Pulmonary artery endothelial cell (primary cell): ENCODE measurements at places on chromosomes 1 and 21.

GRCh38 chr1:214498021-214498420 is 53.4 kb downstream of the PTPN14 start:
- DNase-seq, result no peak

DNA sequence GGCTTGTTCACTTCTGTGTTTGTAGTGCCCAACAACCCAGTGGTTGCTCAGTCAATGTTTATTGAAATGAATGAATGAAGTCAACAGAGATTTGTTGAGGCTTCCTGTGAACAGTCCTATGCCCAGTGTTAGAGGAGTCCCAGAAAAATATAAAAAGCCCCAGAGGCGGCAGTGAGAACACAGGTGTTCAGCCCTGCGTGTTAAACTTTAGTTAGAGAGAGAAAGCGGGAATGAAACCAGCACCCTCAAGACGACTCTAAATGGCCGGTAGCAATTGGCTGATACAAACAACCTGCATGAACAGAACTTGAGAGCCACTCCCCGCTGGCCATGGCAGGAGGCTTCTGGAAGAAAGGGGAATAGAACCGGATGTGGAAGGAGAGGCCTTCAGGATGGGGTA is 22.6 kb downstream of the TMEM51 start:
- DNase-seq, result no peak

DNA sequence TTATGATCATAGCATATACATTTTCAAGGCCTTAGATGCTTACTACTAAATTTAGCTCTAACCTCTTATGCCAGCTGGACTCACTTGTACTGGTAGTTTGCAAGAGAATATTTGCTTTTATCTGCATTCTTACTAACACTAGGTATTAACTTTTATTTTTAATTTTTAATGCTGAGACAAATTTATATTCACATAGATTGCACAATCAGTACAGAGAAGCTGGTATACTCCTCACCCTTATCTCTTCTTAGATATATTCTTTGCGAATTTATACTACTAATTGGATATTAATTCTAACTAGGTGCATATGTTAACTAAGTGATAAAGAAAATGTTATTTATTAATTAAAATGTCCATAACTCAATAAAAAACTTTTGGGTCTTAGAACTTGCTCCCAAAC is 561.8 kb upstream of the PRMT6 start:
- no peak for DNase-seq

GRCh38 chr1:234477386-234478151 is 1.4 kb downstream of the TARBP1 start:
- no peak for DNase-seq

DNA sequence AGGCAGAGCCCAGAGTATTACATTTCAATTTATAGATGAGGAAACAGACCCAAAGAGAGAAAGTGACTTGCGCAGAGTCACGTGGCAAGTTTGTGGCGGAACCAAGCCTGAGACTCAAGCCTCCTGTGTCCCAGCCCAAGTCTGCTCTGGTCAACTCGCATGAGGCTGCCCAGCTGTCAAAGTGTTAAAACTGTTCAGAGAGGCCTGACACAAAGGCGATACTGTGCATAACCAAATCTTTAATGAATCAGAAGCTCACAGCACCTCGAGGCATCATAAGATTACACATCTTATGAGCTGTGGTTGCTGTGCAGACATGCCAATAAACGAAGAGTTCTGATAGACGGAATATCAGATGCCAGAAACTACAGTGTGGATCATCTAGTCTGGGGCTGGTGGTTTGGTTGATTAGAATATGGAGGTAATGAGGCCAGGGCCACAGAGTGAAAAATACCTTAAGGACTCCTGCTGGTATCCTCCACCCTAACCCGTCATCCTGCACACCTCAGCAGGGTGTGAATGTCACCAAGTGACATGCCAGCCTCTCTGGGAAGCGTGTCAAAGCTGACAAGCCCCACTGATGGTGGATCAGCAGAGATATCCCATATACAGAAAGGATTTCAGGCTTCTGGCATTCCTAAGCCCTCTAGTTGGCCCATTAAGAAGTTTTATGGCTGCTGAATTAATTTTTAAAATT is 42.2 kb downstream of the TNNT2 start:
- no peak for DNase-seq

DNA sequence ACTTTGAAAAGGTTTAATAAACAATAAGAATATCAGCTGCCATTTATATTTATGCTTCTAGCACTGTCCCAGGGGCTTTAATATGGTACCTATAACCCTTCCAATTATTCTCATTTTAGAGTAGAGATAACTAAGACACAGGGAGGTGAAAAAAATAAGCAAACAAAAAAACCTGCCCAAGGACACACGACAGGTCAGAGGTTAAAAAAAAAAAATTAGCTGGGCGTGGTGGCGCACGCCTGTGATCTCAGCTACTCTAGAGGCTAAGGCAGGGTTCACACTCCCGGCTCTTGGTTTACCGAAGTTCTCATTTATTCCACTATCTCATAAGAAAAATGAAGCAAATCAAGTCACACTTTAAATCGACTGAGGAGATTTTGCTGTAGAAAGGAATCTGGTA is 34.7 kb upstream of the CNN3 start:
- DNase-seq, result no peak

DNA sequence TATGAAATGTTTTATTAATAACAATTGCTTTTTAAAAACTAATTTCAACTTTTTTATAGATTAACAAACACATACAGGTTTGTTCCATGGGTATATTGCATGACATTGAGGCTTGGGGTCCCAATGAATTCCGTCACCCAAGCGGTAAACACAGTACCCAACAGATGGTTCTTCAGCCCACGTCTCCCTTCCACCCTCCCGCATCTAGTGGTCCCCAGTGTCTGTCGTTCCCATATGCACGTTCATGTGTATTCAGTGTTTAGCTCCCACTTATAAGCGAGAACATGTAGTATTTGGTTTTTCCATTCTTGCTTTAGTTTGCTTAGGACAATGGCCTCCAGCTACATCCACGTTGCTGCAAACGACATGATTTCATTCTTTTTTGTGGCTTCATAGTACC is 48.6 kb downstream of the NOS1AP start:
- DNase-seq, result no peak

- DNase-seq, result no peak
Observed at GRCh38 chr1:229288516-229288915, 17.6 kb downstream of the RAB4A start.

DNA sequence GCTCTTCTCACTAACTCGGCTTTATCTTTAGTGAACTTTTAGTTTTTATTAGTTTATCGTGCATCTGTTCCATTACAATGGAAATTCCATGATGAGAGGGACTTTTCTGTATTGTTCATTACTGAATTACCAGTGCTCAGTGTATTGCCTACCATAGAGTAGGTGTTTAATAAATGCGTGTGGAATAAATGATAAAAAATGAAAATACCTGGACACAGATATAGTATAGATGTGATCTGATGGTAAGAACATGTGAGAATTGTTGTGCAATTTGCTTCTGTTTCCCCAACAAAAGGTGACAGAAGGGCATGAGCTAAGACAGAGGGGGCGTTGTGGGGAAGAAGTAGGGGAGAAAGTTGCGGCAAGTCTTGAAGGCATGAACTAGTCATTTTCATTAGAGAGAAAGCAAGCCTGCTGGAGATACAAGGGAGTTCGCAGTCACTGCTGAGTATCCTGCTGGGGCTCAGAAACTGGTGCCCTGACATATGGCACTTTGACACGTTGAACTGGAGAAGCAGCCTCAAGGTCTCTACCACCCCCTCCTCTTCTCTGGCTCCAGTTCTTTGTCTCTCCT is 5.6 kb upstream of the COG2 start:
- no peak for DNase-seq

GRCh38 chr1:213585402-213585801 is 402.4 kb upstream of the PROX1 start:
- no peak for DNase-seq

GRCh38 chr1:15739259-15739658 is 3.0 kb upstream of the TMEM82 start:
- no peak for DNase-seq

DNA sequence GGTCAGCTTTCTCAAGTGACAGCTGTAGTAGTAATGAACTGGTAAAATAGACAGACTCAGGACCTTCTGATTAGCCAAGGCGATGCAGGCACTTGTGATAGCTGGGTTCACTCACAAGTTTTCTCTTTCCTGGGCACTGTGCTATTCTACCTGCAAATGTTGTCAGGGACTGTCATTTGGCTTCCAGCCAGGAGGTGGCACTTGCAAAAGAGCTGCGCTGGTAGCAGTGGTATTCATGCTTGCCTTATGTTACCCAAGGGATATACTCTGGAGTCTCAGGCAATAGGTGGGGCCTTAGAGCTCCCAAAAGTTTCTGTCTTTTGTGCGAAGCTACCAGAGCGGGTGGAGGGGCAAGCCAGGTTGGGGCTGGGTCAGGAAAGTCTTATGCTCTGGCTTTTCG is 23.5 kb downstream of the IFI44 start:
- no peak for DNase-seq

DNA sequence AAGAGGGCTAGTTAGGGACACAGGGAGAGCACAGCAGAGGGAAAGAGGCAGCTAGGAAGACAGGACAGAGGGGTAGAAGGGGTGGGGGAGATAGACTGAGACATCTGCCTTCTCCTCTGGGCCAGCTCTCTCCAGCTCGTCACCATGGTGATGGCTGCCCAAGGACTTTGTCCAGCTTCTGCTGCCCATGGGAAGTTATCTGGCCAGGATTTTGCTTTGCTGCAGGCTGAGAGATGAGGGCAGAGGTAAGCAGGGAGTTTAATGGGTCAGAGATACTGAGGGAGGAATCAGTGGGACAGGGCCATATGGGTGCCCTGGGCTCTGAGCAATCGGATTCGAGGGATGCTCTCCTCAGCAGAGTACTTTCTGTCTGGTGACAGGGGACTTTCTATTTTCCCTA is 34.5 kb upstream of the GPR37L1 start:
- no peak for DNase-seq

DNA sequence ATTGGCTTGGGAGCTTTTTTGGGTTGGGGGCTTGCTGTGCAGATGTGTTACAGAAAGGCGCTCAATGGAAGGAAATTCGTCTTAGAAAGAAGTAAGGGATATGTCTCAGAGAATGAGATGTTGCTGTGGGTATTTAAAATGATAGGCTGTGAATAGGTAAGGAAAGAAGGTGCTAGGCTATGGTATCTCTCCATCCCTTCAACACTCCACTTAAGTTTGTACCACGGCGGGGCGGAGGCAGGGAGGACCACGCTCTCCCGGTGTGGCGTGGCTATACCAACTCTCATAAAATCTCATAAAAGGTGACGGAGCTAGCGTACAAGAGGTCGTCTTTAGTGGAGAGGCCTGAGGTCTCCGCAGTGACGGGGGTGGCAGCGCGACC is 305 bp upstream of the RPS6KC1 start:
- DNase-seq, result no peak

GRCh38 chr1:27577504-27578188 is 26.3 kb downstream of the AHDC1 start:
- no peak for DNase-seq

DNA sequence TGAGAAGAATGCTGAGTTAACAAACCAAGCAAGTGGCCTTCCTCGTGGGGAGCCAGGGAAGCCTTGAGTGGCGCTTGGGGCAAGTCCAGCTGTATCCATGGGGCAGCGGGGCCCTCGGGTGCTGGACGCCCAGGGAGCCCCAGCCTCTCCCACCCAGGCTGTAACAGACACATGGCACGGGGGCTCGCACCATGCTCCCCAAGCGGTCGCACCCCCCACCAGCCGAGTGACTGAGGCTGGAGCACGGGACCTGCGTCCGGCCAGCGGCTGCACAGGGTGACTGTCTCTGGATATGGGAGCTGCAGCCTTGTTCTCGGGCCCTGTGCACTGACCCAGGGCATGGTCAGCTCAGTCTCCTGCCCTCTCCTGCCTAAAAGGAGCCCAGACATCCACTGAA is 53.9 kb upstream of the ACTRT2 start:
- DNase-seq, result no peak

DNA sequence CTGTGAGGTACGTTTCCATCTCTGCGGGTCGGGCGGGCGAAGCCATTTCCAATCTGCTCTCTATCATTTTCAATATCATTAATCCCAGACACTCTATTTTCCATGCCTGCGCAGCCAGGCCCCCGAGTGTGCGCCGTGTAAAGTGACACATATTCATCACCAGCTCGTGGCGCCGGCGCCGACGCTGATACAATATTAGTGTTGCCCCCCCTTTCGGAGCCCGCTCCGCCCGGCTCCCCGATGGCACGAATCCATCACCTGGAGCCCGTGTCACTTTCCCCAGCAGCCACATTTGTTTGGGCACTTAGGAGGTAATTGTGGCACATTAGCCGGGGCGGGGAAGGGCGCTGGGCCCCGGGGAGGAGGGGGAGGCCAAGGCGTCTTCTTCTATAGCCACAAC is 33.7 kb upstream of the DMBX1 start:
- DNase-seq, result no peak

DNA sequence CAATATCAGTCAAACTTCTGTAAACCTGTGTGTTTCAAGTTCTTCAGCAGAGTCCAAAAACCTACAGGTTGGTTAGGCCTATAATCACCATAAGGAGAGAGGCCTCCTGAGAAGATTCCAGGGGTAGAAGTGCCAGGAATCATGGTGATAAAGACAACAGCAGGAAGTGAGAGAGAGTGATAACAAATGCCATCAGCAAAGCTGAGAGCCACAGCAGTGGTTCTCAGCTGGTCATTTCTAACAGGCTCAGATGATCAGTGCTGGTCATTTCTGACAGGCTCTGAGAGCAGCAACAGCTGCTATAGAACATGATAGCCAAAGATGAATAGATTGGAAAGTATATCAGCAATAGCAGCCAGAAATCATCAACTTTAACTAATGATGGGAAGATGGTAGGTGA is 101.3 kb downstream of the TYW3 start:
- no peak for DNase-seq

GRCh38 chr1:71462247-71462646 is 381.4 kb upstream of the ZRANB2 start:
- DNase-seq, result no peak

- no peak for DNase-seq
Observed at GRCh38 chr1:15523104-15524020, 653 bp downstream of the CASP9 start.

GRCh38 chr1:29782846-29783507 is 546.7 kb downstream of the PTPRU start:
- DNase-seq, result no peak
